HEK293T (cell line): ENCODE measurements at places on chromosomes 13 and 19.

DNA sequence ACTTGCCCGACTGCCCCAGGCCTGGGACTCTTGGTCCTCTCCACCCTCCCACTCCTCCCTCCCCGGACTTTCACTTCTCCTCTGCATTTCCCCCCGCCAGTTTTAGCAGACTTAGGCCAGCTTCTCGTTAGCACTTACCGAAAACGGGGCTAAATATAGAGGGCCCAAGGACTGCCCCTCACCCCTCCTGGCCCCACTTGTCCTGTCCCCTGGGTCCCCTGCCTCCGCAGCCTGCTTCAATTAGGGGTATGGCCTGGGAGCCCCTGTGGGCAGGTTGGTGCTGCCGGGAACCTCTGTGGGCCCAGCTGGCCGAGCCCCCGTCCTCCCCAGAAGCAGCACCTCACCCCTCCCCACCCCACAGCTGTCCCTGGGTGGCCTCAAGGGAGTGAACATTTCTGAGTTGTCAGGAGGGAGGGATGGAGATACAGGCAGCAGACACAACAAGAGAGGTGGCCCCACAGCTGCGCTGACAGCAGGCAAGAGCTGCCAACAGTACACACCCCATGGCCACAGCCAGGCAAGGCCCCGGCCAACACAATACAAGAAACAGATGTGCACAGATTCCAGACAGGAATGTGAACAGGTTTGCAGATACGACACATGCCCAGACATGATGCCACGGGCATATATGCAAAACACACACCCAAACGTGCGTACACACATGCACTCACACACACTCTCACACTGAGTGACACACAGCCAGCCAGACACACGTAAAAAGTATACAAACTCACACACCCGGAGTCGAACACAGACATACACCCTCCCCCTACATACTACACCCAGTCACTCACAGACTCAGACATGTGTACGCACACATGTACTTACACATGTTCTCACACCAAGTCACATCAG, 2.6 kb downstream of the POU2F2 start:
- no peak for DNase-seq

DNA sequence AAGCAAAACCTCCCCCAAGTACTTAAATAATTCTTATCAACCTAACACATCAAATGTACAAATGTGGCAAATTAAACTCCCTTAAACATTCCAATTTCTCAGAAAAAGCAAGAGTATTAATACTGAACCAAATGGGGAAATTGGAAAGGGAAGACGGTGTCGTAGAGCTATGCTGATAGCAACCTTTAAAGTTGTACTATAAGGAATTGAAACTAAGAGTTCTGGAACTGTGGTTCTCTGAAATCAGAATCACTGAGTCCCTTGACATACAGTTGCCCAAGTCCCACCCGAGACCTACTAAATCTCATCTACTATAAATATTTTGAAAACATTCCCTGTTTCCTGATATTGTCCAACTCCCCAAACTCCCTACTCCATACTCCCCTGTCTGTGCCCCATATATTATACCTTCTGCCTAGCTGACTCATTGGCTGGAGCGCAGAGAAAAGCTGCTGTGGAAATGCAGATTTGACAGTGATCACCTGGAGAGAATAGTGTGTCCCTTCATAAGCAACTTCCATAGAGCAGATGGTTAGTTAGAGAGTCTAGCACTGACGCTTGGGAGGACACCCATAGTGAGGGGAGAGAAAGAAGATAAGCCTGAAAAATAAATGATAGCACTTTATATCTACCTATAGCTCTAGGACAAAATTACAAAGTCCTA, 51.4 kb upstream of the ITM2B start:
- DNase-seq = no peak

GRCh38 chr19:14395710-14396336, 14.6 kb downstream of the ADGRE5 start:
- no peak for DNase-seq

GRCh38 chr19:44851427-44851826, 5.3 kb downstream of the NECTIN2 start:
- no peak for DNase-seq

GRCh38 chr13:85700906-85701305, 98.3 kb downstream of the SLITRK6 start:
- DNase-seq = no peak

- DNase-seq = no peak
Observed at GRCh38 chr19:42293540-42293939, 8.4 kb upstream of the PRR19 start.

- no peak for DNase-seq
Observed at GRCh38 chr19:38889803-38890202, 9.6 kb downstream of the SIRT2 start.

DNA sequence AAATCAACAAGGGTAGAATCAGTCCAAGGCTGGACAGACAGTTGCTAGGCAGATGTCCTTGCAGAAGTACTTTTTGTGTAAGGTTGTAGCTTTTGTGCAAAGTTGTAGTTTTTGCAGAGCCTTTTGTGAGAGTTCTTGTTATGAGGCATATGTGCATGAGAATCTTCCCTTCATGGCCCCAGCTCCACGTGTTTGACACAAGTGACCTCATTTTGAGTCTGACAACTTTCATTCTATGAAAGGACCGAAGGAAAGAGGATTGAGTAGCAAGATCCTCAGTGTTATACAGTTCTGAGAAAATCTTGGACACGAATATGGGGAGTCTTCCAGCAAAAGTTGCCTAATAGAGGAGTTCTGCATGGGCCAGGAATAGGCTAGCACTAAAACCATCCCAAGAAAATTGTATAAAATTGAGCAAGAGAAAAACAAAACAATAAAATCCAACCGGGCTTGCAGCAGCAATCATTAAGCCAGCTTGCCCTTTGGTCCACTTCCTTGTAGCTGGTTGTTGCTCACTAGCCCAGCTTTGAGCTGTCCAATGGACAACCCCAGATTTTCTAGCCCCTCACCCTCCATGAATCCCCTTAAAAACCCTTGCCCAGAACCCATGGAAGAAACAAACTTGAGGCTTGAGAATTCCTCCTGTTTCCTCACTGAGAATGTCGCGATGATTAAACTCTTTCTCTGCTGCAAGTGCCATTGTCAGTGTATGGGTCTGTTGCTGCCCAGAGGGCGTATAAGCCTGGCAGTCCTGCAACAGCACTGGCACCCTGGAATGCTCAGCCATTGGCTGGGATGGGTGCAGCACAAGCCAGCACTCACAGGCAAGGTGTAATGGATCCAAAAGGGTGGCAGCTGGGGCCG, 6.5 kb downstream of the EPSTI1 start:
- DNase-seq = no peak

- DNase-seq = no peak
Observed at GRCh38 chr19:49692147-49692506, 1.2 kb downstream of the CPT1C start.

DNA sequence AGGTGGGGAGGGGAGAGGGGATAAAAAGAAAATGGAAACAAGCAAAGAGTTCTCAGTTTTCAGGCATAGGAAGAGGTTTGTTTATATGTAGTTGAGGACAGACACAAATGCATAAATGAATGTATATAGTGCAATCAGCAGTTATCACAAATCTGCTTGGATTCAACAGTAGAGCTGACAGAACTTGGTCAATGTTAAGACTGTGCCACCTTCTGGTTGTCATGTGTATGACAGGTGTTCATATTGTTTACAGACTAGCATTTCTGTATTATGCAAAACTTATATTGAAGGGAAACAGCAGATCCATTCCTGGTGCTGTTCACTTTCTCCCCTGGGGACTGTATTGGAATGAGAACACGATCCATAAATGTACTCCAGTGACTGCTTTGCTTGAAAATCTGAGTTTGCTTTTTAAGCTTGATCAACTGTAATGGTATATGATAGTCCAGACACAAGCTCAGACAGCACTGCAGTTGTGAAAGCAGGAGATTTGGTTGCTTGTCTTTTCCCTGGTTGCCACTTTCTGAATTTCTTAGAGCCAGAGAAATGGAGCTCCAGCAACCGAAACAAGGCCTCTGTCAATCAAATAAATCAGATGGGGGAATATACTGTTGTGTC, 319.5 kb upstream of the OBI1 start:
- peak; percentile 81 for DNase-seq

DNA sequence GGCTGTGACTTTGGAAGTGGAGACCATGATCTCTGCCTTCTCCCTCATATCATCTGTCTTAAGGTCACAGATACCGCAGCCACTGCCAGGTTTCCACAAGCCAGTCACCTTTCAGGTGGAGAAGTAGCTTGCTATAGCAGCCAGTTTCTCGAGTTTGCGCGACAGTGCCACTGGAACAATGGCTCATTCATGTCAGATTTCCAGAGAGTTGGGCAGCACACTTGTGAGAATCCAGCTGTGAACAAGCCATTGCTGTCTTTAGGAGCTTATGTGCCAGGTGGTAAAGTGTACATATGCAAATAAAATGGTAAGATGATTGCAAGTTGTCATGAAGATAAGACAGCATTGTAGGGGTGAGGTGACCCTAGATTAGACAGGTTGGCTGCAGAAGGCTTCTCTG, 22.3 kb downstream of the GARRE1 start:
- DNase-seq = no peak

DNA sequence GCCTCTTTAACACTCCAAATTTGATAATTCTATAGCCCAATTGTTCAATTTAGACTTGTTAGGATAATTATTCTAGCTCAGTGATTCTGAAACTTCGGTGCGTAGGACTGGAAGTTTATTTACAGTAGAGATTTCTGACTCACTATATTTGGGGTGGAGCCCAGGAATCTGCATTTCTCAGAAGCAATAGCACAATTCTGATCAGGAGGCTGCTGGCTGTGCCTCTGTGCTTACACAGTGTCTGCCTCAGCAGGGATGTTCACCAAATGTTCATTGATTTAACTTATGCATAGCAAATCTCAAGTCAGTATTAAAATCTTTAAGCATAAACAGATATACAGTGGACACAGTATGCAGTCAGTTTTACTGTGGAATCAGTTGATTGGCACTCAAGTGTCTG, 45.8 kb downstream of the ATP8A2 start:
- no peak for DNase-seq

- DNase-seq = no peak
Observed at GRCh38 chr13:48448959-48449614, 36.2 kb upstream of the LPAR6 start.

DNA sequence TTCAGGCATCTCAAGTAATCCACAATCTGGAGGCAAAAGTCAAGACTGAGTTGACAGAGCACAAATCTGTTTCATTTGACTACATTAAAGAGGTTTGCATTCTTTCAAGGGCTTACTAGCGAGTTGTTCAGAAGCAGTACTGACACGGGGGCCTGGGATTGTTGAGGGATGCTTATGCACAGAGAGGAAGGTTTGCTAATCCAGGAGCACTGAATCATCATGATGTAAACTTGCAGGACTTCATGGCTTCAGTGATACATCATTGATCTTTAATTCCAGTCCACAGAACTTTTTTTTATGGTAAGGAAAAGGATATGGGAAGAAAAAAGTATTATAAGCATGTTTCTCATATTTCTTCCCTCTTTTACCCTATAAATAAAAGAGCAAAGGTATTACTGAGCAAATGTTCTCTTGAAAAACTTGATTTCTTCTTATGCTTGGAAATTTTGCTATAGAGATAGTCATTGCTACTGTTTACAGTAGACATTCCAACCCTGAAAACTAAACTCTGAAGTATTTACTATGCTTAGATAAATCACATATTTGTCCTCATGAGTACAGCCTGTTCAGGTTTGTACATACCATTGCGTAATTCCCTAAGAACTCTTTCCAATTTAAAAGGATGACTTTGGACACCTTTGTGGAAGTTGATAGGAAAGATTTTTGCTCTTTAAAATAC, 65.8 kb upstream of the KPNA3 start:
- no peak for DNase-seq

- DNase-seq = no peak
Observed at GRCh38 chr19:16542910-16543472, 754 bp upstream of the CHERP start.

DNA sequence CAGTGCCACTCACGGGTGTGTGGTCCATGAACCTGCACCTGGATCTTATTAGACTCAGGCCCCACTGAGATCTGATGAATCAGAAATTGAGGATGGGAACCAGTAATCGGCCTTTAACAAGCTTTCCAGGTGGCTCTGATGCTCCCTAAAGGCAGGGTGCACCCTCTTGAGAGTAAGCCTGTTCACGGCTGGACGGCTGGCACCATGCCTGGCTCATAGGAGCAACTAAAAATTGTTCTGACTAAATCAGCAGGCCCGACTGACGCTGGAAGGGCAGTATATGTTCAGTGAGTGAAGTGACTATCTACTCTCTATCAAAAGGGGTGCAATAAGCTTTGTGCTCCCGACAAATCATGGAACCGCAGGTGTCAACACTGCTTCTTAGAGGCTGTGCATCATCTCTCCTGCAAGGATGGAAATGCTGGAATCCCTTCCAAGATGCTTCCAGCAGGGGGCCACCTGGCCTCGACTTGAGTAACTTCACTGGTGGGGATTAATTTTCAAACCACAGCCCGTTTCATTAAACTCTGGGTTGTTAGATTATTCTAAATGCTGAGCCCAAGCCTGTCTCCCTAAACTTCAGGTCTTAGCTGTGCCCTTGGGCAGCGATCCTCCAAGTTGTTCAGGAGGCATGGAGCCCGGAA, 28.4 kb downstream of the TMTC4 start:
- peak; percentile 9 for DNase-seq

DNA sequence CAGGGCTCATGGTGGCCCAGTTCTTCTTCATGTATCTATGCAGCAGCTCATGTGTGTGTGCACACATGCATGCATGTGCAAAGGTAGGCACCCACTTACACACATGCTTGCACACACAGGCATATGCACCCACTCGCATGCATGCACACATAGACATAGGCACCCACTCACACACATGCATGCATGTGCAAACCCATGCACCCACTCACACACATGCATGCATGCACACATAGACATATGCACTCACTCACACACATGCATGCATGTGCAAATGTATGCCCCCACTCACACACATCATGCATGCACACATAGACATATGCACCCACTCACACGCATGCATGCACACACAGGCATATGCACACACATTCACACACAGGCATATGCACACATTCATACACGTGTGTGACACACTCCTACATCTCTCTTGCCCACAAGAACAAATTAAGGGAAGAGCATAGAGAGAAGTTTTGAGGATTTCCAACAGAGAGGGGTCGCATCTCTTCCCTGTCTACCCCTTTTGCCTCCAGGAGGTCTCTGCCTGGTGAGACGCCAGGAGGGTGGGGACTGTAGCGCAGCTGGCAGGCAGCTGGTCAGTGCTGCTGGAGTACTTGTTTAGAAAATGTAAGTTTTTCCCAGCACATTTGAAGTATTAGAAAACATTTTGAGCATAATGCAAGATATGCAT, 63.9 kb upstream of the ARHGEF7 start:
- DNase-seq = no peak

- DNase-seq = no peak
Observed at GRCh38 chr13:96034662-96035061, 18.5 kb downstream of the UGGT2 start.

- no peak for DNase-seq
Observed at GRCh38 chr13:32932376-32932775, 83.8 kb upstream of the KL start.
